Activated CD4-positive, alpha-beta T cell treated with anti-CD3 and anti-CD28 coated beads, Interleukin-2, amount 50 U/mL, for 1 hour (primary cell): ENCODE measurements at places on chromosomes 12 and 14.
A peak's percentile ranks its signal among the peaks of the same experiment; 100 is the strongest.

GRCh38 chr14:66101662-66102061 lies 384.5 kb upstream of the CCDC196 start:
- no peak for DNase-seq

- no peak for DNase-seq
These were observed 932.6 kb upstream of the TMEM132C start for GRCh38 chr12:127334365-127334764.

DNA sequence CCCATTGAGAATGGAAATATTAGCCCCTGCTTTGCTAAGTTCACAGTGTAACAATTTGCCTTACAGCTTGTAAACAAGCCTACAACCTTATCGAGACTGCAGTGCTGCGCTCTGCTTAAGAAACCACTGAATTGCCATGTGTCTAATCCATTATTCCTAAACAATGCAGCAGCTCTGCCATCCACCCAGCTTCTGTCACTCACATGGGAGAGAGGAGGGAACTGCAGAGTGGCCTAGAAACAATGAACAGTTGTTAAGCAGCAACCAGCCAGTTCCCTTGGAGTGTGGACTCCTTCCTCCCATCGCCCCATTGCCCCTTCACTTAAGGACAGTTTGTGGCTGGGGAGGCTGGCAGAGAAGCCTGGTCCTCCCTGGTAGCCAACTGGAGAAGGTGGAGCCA lies 42.9 kb downstream of the TESPA1 start:
- no peak for DNase-seq

- DNase-seq = peak; percentile 32
These were observed 4.4 kb downstream of the REM2 start for GRCh38 chr14:22887260-22887989.

- DNase-seq = no peak
These were observed 86.6 kb downstream of the KITLG start for GRCh38 chr12:88493636-88494035.

DNA sequence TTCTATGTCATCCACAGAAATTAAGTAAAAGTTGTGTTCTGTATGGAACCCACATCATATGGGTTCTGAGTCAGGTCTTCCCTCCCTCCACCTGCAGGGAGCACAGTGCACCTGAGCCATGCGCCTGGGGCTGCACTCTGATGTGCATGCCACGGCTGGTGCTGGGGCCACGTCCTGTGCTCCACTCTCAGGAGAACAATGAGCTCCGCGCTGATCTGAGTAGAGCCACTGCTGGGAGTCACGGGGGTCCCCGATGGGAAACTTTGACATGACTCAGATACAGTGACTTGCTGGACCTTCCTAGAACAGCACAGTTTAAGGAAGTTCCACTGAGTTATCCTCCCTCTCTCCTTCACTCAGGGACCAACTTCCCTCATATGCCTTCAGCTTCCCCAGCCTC lies 683.4 kb downstream of the TMEM121 start:
- DNase-seq = peak; percentile 52

GRCh38 chr12:21618566-21618965 lies 13.9 kb upstream of the GYS2 start:
- no peak for DNase-seq

DNA sequence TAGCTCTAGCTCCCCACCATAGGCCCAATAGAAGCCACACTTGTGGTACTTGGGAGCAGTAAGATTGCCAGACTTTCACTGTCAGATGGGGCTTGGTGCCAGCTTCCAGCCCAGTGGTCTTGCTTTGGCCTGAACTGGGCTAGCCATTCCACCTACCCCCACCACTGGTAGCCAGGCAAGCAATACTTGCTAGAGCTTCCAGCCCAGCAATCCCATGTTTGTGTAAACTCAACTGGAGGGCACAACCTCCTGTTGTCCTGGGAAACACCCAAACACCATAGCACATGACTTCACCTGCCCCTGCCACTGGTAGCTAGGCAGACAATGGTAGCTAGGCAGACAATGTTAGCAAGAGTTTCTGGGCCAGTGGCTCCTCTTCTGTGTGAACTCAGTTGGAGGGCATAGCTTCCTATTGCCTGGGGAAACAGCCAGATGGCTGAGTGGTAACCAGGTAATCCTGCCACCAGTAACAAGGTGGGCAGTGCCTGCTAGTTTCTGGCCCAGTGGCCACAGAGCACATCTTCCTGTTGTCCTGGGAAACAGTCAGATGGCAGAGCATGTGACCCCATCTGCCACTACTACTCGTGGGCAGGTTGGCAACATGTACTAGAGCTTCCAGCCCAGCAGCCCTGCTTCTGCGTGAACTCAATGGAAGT lies 5.6 kb upstream of the OR6C76 start:
- no peak for DNase-seq

GRCh38 chr12:32504591-32504990 lies 105.2 kb downstream of the FGD4 start:
- no peak for DNase-seq
